HS-27A (cell line): ENCODE measurements at places on chromosomes 3 and 15.

DNA sequence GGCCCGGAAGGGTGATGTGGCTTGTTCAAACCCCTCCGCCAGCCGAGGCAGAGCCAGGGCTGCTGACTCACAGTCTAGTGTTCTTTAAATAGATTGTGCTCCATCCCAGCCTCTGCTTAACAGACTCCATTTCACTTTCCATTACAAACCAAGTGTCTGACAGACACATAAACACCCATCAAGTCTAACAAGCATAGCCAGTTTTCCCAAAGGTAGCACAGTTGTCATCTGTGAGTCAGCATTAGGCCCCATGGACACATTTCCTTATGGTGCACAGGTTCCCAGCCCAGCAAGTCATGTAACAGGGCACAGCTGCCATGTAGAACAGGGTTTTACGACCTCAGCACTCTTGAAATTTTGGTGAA is 109.9 kb upstream of the RAP2B start:
- no peak for DNase-seq

- peak; percentile 85 for DNase-seq
These were observed 64.8 kb downstream of the RFTN1 start for GRCh38 chr3:16448639-16449070.

- peak; percentile 100 for DNase-seq
These were observed 110.5 kb downstream of the PGPEP1L start for GRCh38 chr15:98896802-98897732.

DNA sequence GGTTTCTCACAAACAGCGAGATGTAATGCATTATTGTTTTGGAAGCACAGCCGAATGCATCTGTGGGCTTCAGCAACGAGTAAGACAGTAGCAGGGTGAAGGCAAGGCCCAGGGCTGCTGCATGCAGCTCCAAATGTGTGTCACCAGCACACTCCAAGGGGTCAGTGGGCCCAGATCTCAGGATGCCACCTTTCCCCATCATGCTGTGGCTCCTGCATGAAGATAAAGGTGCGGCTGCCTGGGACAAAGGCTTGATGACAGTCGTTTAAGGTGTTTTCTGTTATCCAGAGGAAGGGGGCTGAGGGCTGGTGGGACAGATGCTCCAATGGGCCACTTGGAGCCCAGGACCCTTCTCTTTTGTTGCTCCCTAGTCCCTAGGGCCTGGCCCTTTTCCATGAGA is 13.2 kb downstream of the C3orf22 start:
- DNase-seq = no peak

GRCh38 chr15:67840749-67841512 is 1.1 kb upstream of the RNU6-1 start:
- no peak for DNase-seq

DNA sequence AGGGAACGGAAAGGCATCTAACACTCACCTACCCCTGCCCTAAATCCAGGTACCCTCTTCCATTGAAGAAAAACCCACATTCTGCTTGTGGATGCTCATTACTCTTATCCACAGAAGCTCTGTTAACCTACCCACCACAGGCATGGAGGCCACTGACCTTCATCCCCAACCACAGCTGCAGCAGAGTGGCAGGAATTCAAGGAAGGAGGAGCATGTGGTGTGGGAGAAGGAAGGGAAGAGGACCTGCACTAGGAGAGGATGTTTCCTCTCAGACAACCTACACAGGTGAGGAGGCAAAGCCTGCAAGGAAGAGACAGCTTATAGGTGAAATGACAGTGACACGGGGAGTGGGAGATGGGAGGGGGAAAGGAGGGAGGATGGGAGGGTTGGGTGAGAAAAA is 192.5 kb upstream of the TSC22D2 start:
- no peak for DNase-seq

DNA sequence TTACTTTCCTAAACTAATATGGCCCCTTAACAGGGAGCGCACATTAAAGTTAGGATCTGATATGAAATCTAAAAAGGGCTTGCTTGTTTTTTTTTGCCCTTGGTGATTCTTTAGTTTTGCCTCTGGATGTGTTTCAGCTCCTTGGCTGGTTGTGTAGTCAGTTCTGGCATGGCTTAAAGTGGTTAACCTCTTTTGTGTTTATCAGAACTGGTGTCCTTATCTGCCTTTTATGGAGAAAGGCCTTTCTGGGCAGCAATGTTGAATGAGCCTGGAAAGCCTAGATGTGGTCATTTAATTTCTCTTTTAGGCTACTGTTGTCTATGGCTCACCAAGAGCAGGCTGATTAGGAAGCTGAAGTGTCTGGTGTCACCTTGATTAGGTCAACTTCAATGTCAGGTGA is 254.5 kb upstream of the ROPN1 start:
- no peak for DNase-seq

DNA sequence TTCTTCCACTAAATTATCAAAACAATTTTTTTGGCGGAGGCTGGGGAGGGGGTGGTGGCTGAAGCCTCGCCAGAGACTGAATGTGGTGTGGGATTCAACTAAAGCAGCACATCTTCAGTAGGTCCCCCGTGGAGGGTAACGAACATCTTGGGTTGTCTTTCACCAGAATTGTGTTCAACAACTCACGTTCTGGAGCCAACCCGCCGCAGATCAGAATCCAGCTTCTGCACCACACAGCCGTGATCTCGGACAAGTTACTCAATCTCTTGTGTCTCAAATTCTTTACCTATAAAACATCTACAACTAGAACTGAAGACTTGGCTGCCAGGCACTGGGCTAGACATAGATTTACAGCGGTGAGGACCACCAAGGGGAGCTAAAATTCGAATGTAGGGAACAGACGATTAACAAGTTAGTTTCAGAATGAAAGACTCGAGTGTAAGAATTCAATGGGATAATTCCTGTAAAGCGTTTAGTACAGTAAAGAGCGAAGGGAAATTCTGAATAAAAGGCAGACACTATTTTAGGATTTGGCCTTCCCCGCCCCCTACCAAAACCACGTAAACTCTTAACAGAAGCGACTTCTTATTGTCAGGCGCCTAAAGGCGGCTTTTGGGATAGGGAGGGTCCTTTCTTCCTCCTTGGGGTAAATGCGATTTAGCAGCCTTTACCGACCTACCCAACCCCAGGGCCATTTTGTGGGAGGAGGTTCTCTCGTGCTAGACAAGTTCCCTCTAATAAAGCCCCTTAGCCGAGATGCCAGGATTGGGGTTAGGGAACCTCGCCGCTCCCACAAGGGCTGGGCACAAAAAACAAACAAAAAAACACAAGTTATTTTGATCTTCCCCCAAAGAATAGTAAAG is 697 bp upstream of the RAB5A start:
- DNase-seq = peak; percentile 19

GRCh38 chr3:194686414-194686815 is 732 bp downstream of the FAM43A start:
- no peak for DNase-seq

- DNase-seq = no peak
These were observed 53.8 kb downstream of the TM4SF4 start for GRCh38 chr3:149528340-149528650.

- no peak for DNase-seq
These were observed 777 bp downstream of the LOXL1 start for GRCh38 chr15:73927003-73927475.

- no peak for DNase-seq
These were observed 6.3 kb downstream of the SLC28A1 start for GRCh38 chr15:84890670-84891162.

- no peak for DNase-seq
These were observed 16.0 kb downstream of the SLC41A3 start for GRCh38 chr3:126067959-126068358.

- DNase-seq = no peak
These were observed 5.0 kb downstream of the AEN start for GRCh38 chr15:88625943-88626741.

DNA sequence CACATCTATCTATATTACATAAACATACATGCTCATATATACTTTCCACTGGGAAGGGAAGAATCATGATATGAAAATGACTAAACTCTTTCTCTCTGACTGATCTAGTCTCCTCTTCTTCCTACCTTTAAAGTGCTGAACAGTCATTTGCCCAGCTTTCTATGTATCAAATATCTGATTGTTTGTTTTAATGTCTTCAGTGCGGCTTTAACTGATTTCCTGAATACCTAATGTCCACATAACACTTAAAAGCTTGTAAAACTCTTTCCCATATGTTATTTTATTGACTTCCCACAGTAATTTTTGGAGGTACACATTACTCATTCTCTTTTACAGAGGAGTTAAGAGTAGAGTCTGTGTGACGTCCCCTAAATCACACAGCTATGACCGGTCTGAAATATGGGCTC is 28.2 kb downstream of the CPOX start:
- no peak for DNase-seq

GRCh38 chr3:150255413-150255812 is 152.7 kb upstream of the TSC22D2 start:
- no peak for DNase-seq

DNA sequence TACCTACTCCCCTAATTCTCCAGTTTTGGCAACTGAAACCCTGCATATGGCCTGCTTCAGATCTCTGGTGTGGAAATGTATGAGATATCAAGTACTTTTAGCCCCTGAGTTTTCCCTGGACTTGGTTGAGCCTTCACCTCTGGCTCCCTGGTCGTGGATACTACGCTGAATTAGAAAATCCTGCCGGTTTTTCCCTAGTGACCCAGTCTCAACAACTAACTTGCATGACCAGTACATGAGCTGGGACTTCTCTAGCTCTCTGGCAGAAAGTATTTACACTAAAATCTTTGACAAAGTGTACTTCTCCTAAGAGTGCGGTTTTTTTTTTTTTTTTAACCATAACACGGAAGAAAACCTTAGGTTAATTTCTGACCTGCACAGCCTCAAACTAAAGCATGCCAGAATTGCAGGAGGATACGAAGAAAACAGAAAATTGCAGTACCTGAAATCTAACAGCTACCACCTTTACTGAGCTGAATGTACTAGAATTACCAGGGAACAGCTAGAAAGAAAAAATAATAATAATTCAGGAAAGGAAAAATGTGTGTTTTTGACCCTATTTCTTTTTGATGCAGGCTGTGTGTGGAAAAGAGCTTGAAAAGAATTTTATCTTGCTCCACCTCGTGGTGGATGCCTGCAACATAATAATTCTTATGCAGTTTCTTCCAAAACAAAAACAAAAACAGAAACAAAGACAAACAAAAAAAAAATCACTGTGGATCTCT is 165.6 kb downstream of the GMNC start:
- DNase-seq = no peak

DNA sequence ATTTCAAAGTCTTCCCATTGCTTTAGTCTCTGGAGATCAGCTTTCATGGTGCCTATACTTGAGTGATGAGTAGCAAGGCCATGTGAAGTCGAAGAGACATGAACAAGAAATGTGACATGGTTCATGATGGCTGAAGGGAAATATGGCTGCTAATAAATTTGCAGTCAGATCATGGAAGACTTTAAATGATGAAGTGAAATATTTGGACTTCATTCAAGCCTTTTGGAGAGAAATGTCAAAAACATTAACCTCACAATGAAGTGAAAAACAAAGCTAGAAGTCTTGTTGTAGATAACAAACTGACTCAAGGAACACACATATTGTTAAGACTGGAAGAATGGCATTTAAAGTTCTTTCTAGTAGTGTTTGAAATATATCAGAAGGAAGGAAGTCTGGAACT is 120.3 kb upstream of the CCDC54 start:
- no peak for DNase-seq

DNA sequence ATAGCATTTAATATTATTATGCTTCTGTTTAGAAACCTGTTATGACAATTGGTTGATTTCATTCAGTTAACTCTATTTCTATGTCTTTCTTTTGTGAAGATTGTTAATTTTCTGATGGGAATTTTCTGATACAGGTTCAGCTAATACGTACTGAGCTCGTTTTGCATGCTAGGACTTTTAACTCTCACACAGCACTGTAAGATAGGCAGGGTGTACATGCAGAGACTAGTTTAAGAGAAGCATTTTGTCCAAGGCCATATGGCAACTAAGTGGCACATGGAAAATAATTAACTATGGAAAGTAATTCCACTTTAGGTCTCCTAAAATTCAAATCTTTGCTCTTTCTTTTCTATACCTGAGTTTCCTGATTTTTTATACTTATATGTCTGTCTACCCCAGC is 81.9 kb downstream of the IL1RAP start:
- no peak for DNase-seq

- no peak for DNase-seq
These were observed 67.7 kb upstream of the ATP11B start for GRCh38 chr3:182725372-182726251.

DNA sequence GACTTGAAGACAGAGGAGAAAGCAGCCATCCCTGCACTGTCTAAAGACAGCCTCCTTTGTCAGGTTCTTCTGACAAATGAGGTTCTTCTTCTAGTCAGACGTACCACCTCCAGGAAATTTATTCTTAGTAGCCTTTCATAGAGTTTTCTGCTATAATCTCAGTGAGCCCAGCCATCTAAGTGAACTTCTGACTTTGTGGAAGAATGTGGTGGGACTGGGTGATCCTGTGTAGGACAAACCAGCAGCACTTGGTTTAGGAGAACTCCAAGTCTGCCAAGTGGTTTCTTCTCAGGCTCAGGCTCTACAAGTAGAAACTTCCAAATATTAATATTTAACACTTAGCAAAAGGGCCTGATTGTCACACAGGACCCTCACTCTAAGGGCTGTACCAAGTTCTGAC is 52.1 kb downstream of the TIPARP start:
- no peak for DNase-seq

DNA sequence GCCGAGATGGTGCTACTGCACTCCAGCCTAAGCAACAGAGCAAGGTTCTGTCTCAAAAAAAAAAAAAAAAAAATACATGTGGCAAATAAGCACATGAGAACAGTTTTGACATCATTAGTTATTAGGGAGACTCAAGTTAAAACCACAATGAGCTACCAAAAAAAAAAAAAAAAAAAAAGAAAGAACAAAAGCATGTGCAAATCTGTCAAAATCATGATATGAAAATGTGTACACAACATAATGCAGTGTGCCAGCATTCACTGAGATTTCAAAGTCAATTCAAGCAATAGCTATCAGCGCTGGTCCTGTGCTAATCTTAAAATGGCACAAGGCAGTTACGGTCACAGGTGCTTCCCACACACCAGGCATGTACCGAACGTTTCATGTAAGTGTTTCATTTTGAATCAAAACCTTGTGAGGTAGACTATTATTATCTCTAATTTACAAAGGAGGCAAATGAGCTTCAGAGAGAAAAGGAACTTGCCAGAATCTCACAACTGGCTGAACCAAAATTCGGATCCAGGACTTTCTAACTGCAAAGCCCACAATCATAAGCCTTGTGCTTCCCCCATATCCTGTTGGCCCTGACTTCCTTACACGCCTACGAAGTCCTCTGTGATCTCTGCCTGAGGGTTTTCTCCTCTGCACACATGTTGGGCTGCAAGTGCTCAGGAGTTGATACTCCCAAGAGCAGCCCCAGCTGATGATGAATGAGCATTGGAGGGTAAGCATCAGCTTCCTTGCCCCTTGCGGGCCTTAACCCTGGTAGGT is 200.1 kb upstream of the PROK2 start:
- DNase-seq = no peak

GRCh38 chr15:33565094-33565493 is 254.3 kb downstream of the RYR3 start:
- DNase-seq = no peak

DNA sequence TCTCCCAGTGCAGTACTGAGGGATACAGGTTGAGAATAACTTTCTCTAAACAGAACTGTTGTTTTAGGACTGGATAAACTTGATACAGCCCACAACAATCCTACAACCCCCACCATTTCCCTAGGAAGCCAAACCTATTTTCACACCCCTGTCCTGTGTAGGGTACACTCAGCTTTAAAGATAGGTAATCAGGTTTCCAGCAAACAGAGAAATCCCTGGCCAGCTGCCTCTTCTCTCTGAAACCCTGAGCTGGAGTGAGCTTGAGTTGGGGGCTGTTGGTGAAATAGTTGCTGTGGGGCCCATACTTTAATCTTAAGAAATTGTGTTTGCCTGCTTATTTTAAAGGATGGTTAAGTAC is 22.1 kb downstream of the ARHGAP31 start:
- DNase-seq = no peak

- DNase-seq = no peak
These were observed 78.7 kb downstream of the USP13 start for GRCh38 chr3:179731544-179731943.
